Activated naive CD8-positive, alpha-beta T cell treated with anti-CD3 and anti-CD28 coated beads, Interleukin-2, amount 50 U/mL, for 16 hours (primary cell): ENCODE measurements at places on chromosomes 6 and 20.

DNA sequence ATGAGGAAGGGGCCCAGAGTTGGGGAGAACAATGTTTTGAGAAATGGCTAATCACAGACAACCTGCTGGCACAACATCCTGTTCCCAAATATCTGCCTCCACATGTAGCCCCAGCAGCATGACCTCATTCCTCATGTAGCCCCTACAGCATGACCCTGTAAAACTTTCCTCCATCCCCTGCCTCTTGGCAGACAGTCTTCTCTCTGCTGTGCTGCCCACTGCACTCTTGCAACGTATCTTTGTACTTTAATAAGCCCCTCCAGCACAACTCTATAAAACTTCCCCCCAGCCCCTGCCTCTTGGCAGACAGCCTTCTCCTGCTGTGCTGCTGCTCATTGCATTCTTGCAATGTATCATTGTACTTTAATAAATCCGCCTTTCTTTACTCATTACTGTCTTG lies 278.8 kb downstream of the HDGFL1 start:
- no peak for DNase-seq

DNA sequence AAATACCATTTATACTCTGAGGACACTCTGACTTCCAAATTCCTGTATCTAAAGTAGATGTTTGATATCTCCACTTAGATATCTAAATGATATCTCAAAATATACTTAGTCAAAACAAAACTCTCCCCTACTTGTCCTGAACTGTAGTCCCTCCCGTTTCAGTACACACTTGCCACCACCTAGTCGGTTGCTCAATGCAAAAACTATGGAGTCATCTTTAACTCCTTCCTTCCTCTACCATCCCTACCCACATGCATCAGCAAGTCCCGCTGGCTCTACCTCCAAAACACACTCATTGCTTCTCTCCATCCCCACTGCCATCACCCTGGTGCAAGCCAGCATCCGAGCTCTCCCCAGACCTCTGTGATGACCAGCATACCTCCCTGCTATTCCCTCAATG lies 13.2 kb downstream of the STX7 start:
- no peak for DNase-seq

- DNase-seq = no peak
Observed at GRCh38 chr6:133764008-133764753, 124.7 kb upstream of the TCF21 start.

- no peak for DNase-seq
Observed at GRCh38 chr6:30781743-30782424, 37.5 kb upstream of the IER3 start.

- no peak for DNase-seq
Observed at GRCh38 chr6:163389354-163389753, 25.2 kb upstream of the QKI start.

GRCh38 chr6:56361812-56362211 lies 114.4 kb upstream of the COL21A1 start:
- DNase-seq = no peak

- DNase-seq = no peak
Observed at GRCh38 chr6:147156799-147157382, 47.3 kb upstream of the STXBP5 start.

GRCh38 chr6:23175391-23175790 lies 606.0 kb downstream of the HDGFL1 start:
- no peak for DNase-seq

- DNase-seq = no peak
Observed at GRCh38 chr20:54229566-54230160, 21.8 kb downstream of the PFDN4 start.

DNA sequence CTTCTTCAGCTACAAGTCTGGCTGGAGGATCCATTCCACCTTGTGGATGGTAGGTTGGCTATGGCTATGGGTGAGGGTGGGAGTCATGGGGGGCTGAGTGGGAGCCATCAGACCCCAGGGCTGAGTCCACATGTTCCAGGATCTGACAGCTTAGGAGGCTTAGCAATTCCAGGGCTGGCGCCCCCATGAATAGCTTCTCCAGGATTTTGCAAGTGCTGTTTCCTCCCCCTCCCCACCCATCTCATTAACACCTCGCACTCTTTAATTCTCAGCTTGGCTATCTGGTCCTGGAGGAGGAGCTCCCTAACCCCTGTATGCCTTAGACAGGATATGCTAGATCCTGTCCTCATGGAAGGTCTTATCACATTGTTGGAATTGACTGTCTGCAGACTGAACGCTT lies 39.0 kb upstream of the ANGPT4 start:
- DNase-seq = no peak

DNA sequence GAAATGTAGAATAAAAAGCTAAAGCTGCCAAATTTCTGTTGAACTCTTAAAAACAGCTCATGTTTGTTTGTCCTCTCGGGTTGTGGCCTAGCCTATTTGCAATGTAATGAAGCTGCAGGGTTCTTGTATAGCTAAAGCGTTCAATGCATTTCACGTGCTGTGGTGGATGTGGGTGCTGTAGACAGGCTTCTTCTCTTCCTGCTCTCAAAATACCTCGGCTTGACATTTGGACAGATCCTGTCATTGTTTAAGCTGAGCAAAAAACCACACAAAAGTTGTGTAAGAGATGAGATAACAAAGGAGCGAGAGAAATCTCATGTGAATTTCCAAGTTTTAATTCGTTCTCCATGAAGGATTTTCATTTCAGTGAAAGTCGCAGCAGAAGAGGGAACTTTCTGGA lies 196.3 kb upstream of the UST start:
- DNase-seq = no peak

- no peak for DNase-seq
Observed at GRCh38 chr6:155882527-155883333, 427.1 kb upstream of the NOX3 start.

DNA sequence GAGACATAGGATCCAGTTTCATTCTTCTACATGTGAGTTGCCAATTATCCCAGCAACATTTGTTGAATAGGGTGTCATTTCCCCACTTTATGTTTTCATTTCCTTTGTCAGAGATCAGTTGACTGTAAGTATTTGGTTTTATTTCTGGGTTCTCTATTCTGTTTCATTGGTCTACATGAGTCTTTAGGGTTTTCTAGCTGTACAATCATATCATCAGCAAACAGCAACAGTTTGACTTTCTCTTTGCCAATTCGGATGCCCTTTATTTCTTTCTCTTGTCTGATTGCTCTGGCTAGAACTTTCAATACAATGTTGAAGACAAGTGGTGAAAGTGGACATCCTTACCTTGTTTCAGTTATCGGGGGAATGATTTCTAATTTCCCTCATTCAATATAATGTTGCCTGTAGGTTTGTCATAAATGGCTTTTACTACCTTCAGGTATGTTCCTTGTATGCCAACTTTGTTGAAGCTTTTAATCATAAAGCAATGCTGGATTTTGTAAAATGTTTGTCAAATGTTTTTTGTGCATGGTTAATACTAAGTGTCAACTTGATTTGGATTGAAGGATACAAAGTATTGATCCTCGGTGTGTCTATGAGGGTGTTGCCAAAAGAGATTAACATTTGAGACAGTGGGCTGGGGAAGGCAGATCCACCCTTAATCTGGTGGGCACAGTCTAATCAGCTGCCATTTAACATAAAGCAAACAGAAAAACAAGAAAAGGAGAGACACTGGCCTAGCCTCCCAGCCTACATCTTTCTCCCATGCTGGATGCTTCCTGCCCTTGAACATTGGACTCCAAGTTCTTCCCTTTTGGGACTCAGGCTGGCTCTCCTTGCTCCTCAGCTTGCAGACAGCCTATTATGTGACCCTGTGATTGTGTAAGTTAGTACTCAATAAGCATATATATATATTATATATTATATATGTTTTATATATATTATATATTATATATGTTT lies 23.3 kb downstream of the MICA start:
- no peak for DNase-seq

GRCh38 chr6:166664135-166664534 lies 37.1 kb upstream of the RPS6KA2 start:
- DNase-seq = no peak

DNA sequence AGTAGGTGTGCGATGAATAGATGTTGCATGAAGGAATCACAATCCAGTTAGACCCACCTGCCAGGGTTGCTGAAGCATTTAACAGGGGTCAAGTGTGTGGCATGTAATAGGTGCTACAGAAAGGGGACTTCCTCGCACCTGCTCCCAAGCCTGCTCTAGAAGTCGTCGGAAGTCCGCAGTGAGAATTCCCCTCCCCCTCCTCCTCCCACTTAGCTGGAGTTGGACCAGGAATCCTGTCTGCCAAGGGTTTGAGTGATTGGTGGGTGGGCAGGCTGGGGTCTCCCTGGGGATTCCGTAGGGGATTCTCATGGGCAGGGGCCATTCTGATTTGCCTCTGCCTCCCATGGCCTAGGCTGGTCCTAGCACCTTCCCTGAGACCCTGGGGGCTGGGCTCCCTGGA lies 10.3 kb downstream of the SCRT2 start:
- DNase-seq = no peak

DNA sequence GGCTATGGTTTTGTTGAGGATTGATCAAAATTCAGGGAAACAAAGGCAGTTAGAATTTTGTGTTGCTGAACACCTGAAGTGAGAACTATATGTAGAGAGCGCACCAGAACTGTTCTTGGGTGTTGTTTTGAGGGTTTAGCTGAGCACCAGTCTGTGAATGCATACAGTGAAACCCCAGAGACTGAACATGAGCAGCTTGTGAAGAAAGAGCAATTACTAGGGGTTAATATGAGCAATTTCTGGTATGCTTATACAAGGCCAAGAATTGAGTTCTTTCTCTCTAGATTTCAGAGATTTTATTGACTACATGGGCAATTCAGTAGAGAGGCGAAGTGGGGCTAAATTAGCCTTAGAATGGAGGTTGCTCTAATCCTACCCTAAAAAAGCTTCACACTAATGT lies 93.9 kb downstream of the CD2AP start:
- DNase-seq = no peak

DNA sequence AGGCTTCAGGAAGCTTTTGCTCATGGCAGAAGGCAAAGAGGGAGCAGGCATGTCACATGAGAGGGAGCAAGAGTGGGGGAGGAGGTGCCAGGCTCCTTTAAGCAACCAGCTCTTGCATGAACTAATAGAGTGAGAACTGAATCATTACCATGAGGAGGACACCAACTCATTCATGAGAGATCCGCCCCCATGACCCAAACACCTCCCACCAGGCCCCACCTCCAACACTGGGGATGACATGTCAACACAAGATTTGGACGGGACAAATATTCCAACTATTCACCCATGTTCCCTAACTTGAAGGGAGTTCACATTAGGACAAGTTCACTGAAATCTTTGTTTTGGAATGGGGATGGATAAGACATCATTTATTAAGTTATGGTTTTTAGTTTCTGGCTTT lies 155.2 kb upstream of the ESR1 start:
- DNase-seq = no peak

DNA sequence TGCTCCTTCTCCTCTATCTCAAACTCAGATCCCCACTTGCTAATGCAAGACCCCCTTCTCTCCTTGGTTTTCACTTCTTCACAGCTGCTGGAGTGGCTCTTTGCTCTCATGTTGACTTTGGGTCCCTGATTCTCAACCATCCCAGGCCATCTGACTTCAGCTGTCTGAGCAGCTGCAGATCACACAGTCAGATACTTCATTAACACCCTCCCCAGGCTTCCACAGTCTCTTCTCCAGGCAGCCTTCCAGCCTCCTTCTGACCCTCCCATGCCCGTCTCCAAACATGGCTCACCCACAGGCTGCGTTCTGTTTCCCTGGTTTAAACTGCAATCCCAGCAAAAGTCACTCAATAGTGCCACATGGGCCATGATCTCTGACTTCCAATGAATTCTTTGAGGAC lies 65.4 kb downstream of the HIVEP2 start:
- DNase-seq = no peak

GRCh38 chr20:23459461-23460150 lies 6.9 kb upstream of the CST11 start:
- no peak for DNase-seq

DNA sequence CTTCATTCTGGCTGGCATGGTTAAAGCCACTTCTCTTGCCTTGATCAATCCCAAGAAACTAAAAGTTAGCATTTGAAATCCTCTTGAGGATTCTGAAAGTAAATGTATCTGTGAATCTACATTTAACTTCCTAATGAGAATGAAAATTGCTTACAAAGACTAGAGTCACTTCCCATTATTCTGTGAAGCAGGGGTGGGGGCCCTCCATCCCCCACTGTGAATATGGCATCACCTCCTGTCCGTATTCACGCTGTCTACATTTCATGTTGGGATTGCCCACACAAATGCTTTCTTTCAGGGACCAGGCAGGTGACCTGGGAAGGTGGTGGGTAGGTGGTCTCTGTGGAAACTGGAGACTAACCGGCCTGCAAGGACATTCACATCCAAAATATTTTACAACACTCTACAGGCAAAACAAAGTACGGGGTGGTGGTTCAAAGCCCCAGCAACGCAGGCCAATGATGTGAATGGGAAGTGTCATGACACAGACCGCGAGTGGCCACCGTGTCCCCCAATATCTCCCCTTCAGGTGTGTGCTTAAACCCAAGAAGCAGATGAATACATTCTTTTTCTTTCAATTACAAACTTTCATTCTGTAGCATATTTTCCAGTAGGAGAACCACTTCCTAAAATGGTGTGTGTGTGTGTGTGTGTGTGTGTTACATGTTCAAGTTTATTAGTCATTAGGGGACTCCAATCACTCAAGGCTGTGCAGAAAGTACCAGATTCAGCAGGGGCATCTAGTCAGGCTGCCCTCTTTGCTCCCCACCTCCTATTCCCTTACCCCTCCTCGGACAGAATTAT lies 132.2 kb downstream of the PRND start:
- DNase-seq = no peak

- no peak for DNase-seq
Observed at GRCh38 chr6:82415820-82416219, 52.2 kb downstream of the TPBG start.
